Activated naive CD4-positive, alpha-beta T cell treated with anti-CD3 and anti-CD28 coated beads for 36 hours (primary cell): ENCODE measurements at places on chromosomes 1 and 21.

GRCh38 chr1:112396653-112397471 is 848 bp downstream of the CTTNBP2NL start:
- DNase-seq = no peak

- no peak for DNase-seq
Observed at GRCh38 chr1:61644303-61644702, 80.6 kb downstream of the TM2D1 start.

- DNase-seq = no peak
Observed at GRCh38 chr1:29171089-29171488, 10.6 kb downstream of the SRSF4 start.

GRCh38 chr21:41596241-41596925 is 88.4 kb upstream of the TMPRSS2 start:
- DNase-seq = no peak

DNA sequence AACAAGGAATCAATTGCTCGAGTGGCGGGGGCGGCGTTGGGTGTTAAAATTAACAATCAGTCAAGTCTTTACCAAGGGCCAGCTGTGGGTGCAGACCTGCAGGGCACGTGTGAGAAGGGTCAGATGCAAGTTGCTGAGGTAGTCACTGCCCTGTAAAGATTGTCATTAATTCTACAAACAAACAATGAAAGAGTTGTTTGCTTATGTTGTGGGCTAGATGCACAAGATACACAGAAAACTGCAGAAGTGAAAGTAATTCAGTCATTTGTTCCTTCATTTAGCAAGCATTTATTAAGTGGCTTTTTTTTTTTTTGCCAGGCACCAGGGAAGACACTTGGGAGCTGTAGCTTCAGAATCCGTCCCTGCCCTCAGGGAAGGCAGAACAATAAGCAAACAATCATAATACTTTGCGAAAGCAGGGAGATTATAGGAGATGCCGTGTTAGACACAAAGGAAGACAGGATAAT is 79.5 kb downstream of the NR5A2 start:
- no peak for DNase-seq

GRCh38 chr1:175504875-175505555 is 238.4 kb downstream of the TNR start:
- no peak for DNase-seq

GRCh38 chr1:64251971-64252370 is 48.5 kb downstream of the UBE2U start:
- DNase-seq = no peak

GRCh38 chr1:22790232-22791008 is 79.8 kb downstream of the EPHB2 start:
- DNase-seq = no peak

- no peak for DNase-seq
Observed at GRCh38 chr1:100051401-100051800, 81.3 kb downstream of the SASS6 start.

- no peak for DNase-seq
Observed at GRCh38 chr1:225479996-225480720, 52.3 kb upstream of the LBR start.

- peak; percentile 89 for DNase-seq
Observed at GRCh38 chr1:21216835-21217811, 40.4 kb upstream of the EIF4G3 start.

GRCh38 chr1:226657895-226658545 is 81.1 kb downstream of the ITPKB start:
- DNase-seq = no peak

DNA sequence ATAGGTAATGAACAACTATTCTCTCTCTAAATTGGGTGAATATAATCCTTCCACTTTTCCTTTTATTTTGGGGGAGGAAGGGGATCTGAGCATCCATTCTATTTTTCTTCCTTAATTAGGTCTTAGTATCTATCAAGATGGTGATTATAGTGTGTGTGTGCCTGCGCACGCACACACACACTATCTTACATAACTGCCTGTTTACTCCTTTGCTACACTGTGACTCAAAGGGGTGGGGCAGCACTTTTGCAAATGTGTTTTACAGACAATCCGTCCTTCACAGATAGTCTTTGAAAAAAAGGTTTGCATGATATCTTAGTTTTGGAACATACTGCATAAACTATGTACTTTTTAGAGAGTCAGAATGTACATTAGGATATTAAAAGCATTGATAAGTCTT is 191.5 kb downstream of the SDCCAG8 start:
- DNase-seq = no peak

DNA sequence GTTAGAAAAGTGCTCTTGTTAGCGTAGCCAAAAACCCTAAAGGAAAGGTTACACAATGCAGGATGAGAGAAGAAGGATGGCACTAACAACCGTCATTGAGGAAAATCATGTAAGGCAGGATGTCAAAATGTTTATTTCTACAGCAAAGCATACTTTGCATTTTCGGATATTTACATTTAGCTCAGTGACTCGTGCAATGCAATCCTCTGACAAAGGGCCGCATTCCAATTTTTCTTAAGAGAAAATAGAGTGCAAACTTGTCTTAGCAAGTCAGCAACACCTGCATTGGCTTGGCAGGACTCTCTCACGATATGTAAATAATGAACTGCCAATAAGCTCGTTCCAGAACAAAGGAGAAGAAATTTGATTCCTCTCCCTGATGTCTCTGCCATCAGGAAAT is 33.3 kb downstream of the TIAM1 start:
- DNase-seq = no peak

DNA sequence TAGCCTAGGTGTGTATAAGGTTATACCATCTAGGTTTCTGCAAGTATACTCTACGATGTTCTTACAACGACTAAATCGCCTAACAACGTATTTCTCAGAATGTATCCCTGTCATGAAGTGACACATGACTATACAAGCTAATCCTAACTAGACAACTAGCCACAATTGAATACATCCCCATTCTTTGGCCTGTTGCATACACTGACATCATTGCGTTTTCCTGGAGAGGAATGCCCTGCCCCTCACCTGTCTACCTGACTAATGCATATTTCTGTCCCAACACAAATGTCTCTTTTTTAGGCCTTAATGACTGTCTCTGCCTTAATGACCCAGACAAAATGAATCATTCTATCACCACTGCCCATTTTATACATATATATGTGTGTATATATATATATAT is 8.5 kb upstream of the NFIA start:
- DNase-seq = no peak

- DNase-seq = no peak
Observed at GRCh38 chr21:28761674-28762356, 230.9 kb downstream of the LTN1 start.
